ENCODE measurements at places on chromosomes 1 and 21.

DNA sequence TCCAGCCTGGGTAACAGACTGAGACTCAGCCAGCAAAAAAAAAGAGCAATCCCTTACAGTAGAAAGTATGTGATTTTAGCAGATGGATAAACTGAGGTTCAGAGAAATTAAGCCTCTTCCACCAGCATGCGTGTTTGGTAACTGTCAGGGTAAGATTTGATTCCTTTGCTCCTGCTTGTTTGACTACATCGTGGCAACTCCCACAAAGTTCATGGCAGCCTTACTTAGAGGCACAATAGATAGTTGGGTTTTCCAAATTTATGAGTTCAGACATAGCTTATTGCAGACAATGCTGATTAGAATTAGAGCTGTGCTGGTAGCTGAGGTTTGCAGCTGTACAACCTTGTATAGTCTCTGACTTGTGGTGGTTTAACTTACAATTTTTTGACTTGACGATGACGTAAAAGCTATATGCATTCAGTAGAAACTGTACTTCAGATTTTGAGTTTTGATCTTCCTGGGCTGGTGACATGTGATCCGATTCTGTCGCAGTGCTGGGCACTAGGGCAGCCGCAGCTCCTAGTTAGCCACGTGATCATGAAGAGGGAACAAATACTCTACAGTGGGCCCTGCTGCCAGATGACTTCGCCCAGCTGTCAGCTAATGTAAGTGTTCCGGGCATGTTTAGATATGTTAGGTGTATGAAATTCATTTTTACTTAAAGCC lies 167.8 kb downstream of the DHRS3 start:
- DNase-seq: peak; percentile 48

GRCh38 chr1:38858833-38859560 lies 575 bp downstream of the RRAGC start:
- peak; percentile 52 for DNase-seq

- no peak for DNase-seq
Measured at GRCh38 chr1:40851643-40852042, 10.5 kb downstream of the CITED4 start.

GRCh38 chr1:233025567-233025966 lies 75.2 kb downstream of the NTPCR start:
- DNase-seq: no peak

GRCh38 chr1:218573925-218574324 lies 228.8 kb downstream of the TGFB2 start:
- no peak for DNase-seq

GRCh38 chr1:230849451-230850224 lies 18.7 kb downstream of the C1orf198 start:
- peak; percentile 62 for DNase-seq

GRCh38 chr1:47643306-47644211 lies 205.7 kb downstream of the FOXD2 start:
- no peak for DNase-seq

DNA sequence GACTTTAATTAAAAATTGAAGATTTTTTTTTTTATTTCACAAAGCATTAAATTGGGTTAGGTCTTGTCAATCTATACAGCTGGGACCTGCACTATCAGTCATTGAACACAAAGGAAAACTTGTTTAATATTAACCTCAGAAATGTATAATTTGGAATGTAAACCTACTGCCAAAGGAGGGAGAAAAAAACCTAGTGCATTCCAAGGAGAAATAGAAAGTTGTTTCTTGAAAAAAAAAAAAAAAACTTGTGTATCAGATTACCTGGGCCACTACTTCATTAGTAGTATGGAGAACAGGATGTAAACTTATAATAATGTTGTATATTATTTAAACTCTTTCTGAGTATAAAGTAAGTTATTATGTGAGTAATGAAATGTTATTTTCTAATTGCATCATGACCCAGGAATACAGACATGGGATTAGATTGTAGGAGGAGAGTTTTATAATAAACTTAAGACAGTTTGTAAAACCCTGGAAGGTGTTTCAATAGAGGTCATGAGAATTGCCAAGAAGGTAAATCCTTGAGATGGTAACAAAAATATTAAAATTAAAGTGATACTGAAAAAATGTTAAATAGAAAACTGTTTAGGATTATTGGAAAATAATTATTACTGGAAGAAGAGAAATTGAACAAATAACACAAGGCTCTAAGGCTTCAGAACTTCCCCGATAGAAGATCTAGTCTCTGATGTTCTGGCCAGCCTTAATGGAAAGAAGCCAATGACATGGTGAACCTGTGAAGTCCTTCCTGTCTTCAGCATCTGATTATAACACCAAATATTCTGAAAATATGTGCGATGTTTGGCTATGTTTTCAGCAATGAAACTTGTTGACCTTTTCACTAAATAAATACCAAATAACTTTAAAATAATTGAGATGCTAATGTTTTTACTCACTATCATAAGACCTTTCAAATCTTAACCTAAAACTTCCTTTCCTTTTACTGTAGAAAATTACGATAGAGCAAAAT lies 412.8 kb upstream of the LYPLAL1 start:
- DNase-seq: no peak

GRCh38 chr1:110337704-110338308 lies 1.4 kb upstream of the RBM15 start:
- DNase-seq: peak; percentile 43
